ENCODE measurements at places on chromosomes 4 and X. TPM values are rescaled to one million over a fixed set of nuclear protein-coding genes. Genes with fewer than 3 reads are reported as not detected.

GRCh38 chrX:69278031-69278687, 112.9 kb upstream of the PJA1 start:
- DNase-seq = no peak
- no peaks in the 10 kb centered on the region for H3K4me1 ChIP-seq
- H3K27me3 ChIP-seq = peaks cover 3% of the 10 kb centered on the region
- no peak overlapping the region for H3K27ac ChIP-seq
- no peak overlapping the region for H3K4me3 ChIP-seq

DNA sequence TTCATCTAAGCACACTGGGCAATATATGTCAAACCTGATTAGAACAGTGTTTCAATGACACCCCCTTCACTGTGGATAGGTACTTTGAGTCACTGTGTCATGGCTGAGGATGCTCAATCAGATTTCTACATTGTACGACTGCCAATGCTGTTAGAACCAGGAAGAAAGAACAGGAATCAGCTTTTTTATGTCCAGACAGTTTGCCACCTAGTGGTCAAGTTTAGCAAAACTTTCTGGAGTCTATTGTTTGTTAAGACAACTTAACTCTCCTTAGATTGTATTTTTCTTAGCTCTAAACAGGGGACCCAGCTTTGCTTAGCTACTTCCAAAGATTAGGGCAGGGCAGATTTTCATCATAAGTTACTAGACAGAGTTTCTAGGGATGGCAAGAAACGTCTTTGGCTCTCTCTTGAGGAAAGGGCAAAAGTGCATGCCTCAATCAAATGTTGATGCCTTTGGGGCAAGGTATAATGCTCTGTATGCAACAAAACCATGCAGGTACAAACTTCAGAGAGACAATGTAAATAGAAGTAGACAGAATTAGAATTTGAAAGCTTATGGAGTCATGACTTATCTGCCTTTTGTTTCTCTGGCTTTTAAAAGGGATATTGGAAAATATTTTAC, 40.5 kb upstream of the BMP3 start:
- H3K4me3 ChIP-seq = no peak overlapping the region
- H3K4me1 ChIP-seq = no peaks in the 10 kb centered on the region
- H3K36me3 ChIP-seq = no peaks in the 10 kb centered on the region
- no peak overlapping the region for H3K27ac ChIP-seq
- DNase-seq = no peak

GRCh38 chrX:68880846-68881552, 52.2 kb downstream of the EFNB1 start:
- H3K36me3 ChIP-seq = no peaks in the 10 kb centered on the region
- no peak for DNase-seq
- no peak overlapping the region for H3K27ac ChIP-seq
- H3K4me3 ChIP-seq = no peak overlapping the region

- DNase-seq = no peak
- H3K27ac ChIP-seq = no peak overlapping the region
These were observed 81.7 kb downstream of the EGF start for GRCh38 chr4:109994415-109994827.

DNA sequence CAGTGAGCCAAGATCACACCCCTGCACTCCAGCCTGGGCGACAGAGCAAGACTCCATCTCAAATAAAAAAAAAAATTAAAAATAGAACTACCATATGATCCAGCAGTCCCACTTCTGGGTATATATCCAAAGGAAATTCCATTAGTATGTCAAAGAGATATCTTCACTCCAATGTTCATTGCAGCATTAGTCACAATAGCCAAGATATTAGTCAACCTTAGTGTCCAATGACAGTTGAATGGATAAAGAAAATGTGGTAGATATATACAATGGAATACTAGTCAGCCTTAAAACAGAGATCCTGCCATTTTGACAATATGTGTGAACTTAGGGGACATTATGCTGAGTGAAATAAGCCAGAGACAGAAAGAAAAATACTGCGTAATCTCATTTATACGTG, 49.4 kb downstream of the C4orf46 start:
- H3K4me1 ChIP-seq = peaks cover 2% of the 10 kb centered on the region
- DNase-seq = no peak
- H3K36me3 ChIP-seq = no peaks in the 10 kb centered on the region
- H3K27me3 ChIP-seq = peaks cover 7% of the 10 kb centered on the region
- H3K4me3 ChIP-seq = no peak overlapping the region
- H3K27ac ChIP-seq = no peak overlapping the region

DNA sequence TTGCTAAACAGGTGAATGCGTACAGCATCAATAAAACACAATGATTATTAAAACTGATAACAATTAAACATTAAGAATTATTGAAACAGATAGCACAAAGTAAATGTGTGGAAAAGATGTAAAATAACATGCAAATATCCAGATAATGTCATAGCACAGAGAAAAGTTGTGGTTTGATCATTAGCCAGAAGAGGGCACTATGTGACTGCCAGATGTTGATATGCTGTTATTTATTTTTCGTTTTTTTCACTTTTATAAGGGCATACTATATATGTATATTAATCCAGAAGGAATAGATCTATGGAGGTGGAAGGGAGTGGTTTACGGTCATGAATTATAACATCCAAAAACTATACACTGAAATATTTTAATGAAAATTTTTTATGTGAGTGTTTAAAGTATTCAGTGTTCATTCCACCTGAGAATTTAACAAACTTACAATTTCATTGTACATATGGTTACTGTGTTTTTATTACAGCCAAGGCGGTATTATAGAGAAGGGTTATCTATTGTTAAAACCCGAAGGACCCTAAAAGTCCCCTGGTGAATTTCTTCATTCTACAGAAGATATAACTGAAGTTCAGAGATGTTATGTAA, 211.9 kb upstream of the UGT8 start:
- H3K27me3 ChIP-seq = peaks cover 29% of the 10 kb centered on the region
- no peaks in the 10 kb centered on the region for H3K36me3 ChIP-seq
- peaks cover 13% of the 10 kb centered on the region for H3K4me1 ChIP-seq
- no peak overlapping the region for H3K27ac ChIP-seq
- no peak overlapping the region for H3K4me3 ChIP-seq

Gene TTC29
- 0.16 TPM for total RNA-seq

Gene LAP3
- 44.0 TPM for total RNA-seq

All from osteocyte (in vitro differentiated cells).